ENCODE measurements at places on chromosomes 13 and 19.

DNA sequence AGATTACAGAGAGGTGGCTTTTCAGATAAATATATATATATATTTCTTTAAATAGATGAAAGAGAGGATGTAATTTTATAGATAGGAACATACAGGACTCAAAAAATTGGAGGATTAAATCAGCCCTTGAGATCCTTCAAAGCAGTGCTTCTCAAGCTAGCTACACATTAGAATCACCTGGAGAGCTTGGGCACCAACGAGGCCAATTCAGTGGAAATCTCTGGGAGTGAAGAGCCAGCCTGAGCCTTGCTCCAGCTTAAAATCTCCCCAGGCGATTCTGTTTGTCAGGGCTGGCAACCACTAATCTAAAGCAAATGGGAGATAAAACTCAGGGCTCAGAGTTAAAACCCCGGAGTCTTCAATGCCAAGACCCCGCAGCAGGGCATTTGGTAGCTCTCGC is 15.0 kb upstream of the CLN5 start:
- no peak for DNase-seq

GRCh38 chr19:2208975-2209374 is 27.2 kb downstream of the PLEKHJ1 start:
- DNase-seq: no peak

- DNase-seq: no peak
These were observed 391.3 kb downstream of the FOXO1 start for GRCh38 chr13:40275155-40275554.

- DNase-seq: peak; percentile 11
These were observed 18.6 kb upstream of the STRN4 start for GRCh38 chr19:46764817-46765291.

DNA sequence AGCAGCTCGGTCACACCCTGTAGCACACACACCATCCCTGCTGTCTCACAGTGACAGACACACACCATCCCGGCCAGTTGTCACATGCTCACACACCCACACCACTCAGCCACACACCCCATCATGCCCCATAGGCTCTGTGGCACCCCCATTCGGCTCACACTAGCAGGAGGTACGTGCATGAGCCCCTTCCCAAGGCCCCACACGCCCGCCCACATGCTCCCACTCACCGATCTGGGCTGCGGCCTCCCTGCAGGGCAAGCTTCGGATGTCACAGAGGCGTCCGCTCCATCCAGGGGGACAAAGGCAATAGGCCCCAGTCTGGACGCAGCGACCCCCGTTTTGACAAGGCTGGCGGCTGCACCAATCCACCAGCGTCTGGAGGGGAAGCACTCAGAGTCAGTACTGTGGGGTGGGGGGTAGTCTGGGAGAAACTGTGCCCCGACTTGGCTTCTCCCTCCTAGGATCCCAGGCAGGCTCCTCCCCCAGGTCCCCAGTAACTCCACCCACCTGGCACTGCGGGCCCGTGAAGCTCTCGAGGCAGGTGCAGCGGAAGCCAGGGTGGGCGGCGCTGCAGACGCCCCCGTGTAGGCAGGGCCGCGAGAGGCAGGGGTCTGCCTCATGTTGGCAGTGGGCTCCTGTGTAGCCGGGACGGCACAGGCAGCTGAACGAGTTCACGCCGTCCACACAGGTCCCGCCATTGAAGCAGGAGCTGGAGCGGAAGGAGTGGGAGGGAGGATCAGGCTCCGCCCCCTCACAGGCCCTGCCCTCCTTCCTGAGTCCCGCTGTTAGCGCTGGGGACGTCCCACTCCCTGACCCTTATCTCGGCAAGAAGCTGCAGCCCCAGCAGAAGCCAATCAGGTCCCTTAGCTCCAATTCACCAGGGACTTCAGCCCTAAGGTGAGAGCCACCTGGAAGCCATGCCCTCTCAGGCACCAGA is 20.1 kb downstream of the NOTCH3 start:
- peak; percentile 27 for DNase-seq

DNA sequence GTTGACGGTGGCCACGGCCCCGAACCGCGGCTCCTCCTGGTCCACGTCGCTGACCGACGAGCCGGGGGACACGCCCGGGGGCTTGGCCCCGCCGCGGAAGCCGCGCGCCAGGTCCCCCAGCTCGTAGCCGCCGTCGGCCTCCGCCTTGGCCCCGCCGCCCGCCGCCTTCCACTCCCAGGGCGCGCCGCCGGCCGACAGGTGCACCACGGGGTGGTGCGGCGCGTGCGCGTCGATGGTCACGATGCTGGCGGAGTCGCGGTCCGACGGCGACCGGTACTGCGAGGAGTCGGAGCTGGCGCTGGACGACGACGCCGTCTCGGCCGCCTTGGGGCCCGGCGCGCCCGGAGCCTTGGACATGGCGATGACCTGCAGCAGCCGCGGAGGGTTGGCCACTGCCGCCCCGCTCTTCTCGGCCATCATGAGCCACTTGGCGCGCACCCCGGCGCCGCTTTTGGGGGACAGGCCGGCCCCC is 9.0 kb downstream of the PLPPR3 start:
- no peak for DNase-seq

GRCh38 chr19:11093689-11094238 is 4.5 kb downstream of the LDLR start:
- DNase-seq: no peak

DNA sequence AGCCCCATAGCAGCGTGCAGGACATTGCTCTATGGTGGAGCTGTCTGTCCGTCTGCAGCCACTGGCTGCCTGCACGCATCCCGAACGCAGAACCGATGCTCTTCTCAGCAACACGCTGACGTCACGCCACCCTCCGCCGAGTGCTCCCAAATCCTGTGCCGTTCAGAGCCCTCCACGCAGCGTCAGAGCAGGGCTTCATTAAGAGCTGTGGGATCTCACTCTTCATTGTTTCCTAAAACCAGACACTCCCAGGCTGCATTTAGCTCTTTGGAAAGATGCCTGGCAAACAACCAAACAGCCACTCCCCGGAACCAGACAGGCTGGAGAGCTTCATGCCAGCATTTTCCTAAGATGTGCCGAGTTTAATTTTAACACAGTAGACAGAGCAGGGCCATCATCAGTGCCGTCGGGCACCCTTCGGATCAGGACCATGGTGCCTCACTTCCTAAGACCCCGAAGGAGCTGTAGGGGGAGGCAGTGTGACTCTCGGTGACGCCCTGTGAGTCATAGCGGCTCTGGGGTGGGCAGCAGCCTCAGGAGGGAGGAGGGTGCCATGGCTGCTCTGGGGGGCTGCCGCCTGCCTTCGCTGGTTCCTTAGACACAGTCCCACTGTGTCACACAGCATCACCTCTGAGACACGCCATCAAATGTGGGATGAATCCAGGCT is 131.5 kb upstream of the MCF2L start:
- DNase-seq: no peak

DNA sequence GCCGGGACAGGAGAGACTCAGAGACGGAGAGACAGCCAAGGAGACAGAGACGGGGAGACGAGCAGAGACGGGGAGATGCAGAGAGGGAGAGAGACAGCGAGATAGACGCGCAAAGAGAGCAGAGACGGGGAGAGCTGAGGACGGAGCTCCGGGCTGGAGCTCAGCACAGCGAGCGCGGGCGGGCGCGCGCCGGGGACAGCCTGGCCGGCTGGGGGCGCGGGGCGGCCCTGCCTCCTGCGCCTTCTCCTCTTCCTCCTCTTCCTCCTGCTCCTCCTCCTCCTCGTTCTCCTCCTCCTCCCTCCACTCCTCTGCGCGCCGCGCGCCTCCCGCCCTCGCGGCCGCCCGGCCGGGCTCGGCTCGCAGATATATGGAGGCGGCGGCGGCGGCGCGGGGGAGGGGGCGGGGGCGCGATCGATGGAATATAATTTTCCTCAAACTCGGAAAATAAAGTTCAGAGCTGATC is at the start of gene ERFL:
Gene ERFL (minus strand): TSS at position 229 of the 463 bp plus-strand sequence. CDS start 15,530 bp downstream, outside the sequence.
- peak; percentile 67 for DNase-seq

DNA sequence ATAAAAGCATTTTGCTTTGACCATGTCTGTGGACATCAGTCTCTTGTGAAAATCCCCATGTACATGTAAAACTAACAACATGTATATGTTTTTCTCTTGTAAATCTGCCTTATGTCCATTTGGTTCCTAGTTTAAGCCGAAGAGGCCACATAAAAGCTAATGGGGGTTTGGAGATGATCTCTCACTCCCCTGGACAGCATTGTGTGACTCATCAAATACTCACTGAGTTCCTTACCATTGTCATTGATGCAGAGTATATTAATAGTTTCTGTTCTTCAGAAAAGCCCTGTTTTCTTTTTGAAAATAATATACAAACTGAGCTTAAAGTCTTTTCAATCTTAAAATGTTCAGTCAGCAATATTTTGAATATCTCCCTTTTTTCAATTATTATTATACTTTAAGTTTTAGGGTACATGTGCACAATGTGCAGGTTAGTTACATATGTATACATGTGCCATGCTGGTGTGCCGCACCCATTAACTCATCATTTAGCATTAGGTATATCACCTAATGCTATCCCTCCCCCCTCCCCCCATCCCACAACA is 536.7 kb upstream of the HTR2A start:
- DNase-seq: no peak

GRCh38 chr13:30551189-30551588 is 66.5 kb upstream of the USPL1 start:
- DNase-seq: peak; percentile 44

- DNase-seq: no peak
These were observed 22.3 kb downstream of the FAM216B start for GRCh38 chr13:42803563-42804204.

DNA sequence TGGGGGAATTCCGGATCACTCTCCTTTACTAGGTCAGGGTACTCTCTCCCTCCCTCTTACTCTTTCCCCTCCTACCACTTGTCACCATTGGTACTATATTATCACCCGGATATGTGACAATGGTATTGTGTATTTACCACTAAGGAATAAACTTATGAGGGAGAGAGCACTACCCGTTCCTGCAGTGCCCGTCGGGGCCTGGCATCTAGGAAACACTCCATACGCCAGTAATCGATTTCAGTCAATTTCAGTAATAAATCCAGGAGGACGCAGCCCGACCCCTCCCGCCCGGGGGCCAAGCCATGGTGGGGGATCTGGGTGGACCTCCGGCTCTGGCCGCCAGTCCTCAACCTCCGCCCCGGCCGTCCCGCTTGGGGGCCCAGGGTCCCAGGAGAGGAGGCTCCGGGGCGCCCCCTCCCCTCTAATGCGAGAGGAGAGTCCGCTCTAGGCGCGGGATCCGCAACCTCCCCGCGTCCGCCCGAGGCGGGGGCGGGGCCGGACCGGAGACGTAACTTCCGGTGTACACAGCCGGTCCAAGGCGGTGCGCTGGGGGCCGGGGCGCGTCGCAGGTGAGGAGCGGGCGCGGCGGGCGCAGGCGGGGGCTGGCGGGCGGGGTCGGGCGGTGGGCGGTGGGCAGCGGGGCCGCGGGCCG is at the start of gene GARRE1:
Gene GARRE1 (plus strand): TSS at position 509 of the 652 bp plus-strand sequence. CDS start 45,920 bp downstream, outside the sequence.
- DNase-seq: peak; percentile 95

Measured in D341Med (cell line).